ENCODE measurements at places on chromosomes 5 and 9.

DNA sequence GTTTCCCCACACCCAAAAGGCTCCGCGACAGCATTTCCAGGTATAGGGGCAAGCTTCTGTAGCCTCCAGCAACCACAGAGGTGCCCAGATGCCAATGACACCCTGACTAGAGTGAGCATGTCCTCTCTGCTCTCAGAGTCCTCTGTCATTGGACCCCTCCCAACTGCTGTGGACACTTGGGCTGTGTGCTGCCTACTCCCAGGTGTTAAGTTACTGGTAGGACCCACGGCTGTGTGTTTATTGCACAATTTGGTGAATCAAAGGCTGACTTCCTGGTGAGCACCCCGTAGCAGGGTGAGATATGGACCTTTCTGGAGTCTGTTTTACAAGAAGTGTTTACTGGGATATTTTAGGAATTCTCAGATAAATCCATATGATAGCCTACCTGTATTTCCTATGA is 36.0 kb downstream of the SH3GL2 start:
- DNase-seq, result no peak

- DNase-seq, result no peak
Observed at GRCh38 chr5:81354093-81354492, 39.8 kb downstream of the ACOT12 start.

DNA sequence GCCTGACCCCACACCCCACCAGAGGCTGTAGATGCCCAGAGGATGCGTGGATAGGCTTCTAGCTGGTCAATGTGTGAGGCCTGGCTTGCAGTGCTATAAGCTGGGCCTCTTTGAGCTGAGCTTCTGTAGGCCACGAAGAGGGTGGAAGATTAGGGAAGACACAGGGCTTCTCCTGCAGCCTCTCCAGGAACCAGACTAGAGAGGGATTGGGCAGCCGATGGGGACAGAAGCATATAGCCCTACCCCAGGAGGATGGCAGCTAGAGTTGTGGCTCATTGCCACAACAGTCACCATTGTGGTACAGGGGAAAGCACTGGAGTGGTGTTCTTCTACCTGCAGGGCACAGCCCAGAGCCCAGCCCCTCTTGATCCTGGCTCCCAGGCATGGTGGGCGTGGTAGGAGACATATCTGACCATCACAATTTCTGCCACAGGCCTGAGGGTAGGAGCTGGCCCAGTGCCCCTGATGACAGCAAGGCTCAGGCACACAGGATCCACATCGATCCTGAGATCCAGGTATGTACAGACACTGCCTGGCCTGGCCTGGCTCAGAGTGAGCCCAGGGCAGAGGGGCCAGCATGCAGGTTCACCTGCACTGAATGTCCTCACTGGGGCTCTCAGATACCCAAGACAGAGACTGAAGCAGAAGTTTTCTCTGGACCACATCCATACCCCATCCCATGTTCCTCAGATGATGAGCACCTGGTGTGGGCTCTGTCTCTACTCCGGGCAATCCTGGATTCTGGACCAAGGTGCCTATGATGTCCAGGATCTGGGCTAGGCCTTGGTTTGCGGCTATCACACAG is 8.7 kb downstream of the PDLIM4 start:
- DNase-seq, result peak; percentile 43

GRCh38 chr9:100865111-100865510 is 163.4 kb upstream of the PLPPR1 start:
- no peak for DNase-seq

DNA sequence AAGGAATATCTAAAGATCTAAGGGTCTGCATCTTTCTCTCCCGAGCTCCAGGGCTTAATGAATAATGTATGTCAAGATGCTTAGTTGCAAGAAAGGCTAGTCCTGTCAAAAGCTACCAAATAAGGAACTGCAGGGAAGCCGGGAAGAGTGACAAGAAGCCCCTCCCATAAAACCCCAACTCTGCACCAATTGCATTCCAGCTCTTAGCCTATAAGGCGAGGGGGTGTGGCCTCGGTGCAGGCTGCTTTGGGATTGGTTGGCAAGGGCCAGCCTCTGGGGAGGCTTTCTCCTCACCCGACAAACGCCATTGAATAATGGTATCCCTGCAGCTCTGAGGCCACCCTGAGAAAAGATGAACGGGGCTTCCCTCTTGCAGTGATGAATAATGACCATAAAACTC is 416.9 kb downstream of the RAB3C start:
- DNase-seq, result no peak

GRCh38 chr5:32163785-32164184 is 10.3 kb downstream of the GOLPH3 start:
- DNase-seq, result no peak

DNA sequence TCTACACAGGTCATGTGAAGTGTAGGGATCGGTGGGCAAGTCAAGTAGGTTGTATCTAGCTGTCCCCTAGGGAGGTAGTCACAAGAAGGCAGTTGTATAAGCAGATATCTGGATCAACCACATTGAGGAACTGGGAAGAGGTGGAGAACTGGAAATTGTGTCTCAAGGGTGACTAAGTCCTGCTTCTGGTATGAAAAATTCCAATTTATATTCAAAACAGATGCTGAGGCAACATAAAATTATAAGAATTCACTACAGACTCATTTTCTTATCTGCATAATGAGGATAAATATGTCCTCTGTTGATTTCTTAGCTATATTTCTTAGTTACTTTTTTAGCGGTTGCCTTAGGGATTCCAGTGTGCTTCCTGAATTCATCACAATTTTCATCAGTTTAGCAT is 46.8 kb downstream of the GALNT12 start:
- no peak for DNase-seq

DNA sequence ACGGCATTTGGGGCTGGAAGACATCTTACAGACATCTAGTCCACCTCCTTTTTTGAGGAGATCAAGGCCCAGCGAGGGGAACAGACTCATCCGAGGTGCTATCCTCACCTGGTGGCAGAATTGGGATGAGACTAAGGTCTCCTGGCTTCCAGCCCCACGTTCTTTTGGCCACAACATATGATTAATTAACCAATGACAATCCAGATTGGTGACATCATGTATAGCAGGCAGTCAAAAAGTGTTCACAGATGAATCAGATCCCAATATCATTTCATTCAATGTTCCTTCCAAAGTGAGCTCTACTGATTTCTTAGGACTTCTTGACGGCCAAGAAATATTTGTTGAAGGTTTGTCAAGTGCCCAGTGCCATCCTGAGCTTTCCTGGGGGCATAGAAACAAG is 3.9 kb downstream of the CFAP77 start:
- DNase-seq, result no peak

DNA sequence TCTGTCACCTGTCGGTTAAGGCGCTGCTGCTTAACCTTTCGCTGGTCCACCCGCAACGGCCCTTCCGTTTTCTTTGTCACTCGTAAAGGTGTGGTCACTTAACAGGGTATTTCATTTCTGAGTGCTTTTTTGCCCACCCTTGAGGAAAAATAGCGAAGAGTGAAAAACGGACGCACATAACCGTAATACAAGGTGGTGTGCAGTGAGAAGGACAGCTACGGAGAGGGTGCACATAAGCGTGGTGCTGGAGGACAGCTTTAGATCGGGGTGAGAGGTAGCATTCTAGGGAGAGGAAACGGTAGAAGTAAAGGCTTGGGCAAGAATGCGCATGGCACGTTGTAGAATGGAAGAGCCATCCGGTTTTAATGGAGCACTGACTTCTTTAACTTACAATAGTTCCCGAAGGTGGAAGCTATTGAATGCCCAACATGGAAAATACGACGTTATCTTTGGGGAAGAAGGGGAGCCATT is 761 bp downstream of the CCT5 start:
- no peak for DNase-seq

DNA sequence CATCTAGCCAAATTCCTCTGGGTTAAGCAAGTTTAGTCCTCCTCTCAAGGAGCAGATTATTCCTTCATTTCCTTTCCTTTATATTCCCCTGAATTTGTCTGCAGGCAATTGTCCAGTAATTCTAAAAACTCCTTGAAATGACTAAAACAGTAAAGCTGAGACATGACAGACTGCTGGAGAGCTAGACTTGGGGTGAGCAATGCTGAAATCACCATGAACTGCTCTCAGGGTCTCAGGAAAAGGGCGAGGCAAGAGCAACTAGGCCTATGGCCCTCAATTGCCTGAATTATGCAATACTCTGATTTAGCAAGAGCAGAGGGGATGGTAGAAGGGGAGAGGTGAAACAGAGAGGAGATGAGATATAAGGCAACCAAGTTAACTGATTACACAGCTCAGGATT is 172.9 kb upstream of the NREP start:
- DNase-seq, result no peak

- no peak for DNase-seq
Observed at GRCh38 chr5:18792145-18792544, 1157.9 kb downstream of the TAF11L14 start.

GRCh38 chr5:142587354-142587965 is 98.4 kb downstream of the FGF1 start:
- no peak for DNase-seq

DNA sequence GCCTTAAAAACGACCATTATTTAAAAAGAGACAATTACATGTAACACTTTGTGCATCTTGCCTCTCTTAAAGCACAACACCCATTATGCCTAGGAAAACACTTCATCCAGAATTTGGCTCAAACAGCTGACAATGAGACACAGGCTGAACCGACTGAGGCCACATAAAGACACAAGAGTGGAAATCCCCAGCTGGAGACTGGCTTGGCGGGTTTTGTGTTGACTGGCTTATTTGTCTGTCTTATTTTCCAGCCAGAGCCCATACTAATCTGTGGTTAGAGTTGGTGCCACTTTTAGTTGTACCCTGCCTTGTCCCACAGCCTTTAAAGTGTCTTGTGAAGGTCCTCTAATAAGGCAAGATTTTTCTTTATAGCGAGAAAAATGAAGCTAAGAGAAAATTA is 21.2 kb downstream of the TRIM14 start:
- DNase-seq, result no peak

DNA sequence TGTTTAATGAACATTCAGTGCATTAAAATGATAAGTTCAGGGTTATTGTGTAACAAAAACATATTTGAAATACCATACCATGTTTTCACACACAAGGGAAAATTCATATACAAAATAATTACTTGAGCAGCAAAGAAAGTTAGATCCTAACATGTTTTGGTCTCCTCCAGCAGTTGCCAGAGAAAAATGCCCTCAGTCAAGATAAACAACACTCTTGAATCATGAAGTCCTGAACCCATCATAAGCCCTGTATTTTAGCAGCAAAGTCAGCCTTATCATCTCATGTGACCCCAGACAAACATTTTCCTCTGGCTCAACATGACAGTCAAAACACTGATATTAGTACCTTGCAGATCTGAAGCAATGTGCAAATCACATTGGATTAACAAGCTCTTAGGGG is 1541.1 kb upstream of the WWC1 start:
- no peak for DNase-seq

DNA sequence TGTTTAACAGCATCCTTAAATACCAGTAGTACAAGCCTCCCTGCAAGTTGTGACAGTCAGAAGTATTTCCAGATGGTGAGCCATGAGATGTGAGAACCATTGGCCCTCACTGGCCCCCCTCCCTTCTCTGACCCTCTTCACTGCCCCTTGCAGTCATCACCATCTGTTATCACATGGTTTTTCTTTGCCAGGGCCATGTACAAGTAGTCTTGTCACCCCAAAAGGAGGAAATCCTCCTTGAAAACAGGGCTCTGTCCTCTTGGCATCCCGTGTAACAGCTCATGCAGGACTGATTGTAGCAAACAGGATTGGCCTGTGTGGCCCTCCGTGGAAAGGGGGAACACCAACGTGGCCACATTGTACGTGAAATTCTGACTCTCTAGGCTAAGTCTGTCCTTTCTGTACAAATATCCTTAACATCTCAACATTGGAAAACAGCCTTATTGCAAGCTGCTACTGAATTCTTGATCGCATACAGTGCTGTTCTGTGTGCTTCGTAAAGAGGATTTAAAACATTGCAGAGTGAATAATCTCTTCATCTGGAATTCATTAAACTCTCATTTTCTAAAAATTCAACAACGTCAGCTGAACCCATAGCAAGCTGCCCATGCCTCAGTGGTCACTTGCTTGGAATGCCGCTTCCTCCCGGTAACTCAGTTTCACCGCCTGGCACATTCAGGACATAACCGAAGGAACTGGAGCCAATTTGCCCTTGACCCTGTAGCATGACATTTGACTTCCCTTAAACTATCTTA is 171.7 kb downstream of the ATPSCKMT start:
- no peak for DNase-seq

DNA sequence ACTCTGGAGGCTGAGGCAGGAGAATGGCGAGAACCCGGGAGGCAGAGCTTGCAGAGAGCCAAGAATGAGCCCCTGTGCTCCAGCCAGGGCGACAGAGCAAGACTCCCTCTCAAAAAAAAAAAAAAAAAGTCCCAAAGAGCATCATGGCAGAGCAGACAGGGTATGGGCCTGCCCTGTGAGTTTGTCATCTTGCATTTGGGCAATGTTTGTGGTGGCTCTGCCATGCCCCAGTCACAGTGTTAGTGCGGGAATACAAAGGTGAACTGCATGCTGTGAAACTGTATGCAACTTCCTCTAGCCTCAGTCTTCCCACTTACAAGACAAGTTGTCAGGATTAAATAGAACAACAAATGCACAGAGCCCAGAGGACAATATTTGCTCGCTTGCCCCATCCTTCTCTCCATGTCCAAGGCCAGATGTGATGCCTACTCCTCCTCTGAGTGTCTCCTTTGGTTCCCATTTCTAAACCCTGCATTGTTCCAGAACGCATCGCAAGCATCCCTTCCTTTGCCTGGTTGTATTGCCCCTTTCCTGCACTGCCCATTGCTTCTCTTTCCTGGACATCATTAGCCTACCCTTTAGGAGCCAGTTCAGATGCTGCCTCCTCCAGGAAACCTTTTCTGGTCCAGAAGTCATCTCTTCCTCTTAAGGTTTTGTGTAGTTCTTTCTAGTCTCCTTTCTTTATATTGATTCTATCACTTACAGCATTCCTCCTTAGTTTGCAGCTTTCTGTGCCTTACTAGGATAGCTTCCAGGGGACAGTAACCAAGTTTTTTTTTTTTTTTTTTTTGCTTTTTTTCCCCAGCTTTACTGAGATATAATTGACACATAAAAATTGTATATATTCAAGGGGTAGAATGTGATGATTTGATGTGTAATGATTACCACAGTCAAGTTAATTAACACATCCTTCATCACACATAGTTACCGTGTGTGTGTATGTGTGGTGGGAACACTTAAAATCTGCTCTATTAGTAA is 69.0 kb upstream of the TNFAIP8 start:
- DNase-seq, result no peak

DNA sequence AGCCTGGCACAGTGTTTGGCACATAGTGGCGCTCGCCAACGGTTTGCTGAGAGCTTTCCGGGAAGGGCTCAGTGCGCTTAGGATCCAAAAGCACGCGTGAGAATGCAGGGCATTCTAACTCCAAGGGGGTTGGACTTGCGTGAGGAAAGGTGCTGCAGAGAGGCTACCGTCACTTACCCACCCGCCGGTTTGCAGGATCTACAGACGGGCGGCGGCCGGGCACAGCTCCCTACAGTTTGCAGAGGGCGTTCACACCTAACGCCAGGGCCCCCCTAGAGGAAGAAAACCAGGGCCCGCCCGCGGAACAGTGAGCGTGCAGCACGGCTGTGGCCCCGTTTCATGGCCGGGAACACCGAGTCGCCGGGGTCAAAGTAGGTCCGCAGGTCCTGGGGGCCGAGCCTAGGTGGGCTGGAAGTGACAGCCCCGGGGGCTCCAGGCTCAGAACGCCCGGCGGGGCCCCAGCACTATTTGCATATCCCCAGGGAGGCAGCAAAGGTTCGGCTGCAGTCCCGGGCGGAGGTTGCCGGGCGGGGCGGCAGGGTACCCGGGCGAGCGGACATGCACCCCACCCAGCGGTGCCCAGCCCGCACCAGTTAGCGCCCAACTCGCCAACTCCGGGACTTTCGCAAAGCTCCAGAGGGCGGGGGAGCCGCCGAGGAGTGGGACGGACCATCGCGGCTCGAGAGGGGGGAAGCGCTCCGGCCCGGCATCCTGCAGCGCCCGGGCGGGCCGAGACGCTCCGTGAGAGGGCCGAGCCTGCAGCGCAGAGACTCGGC is 526 bp upstream of the GALNT10 start:
- peak; percentile 87 for DNase-seq

Measured in ureter (tissue), 1 donor.